Esophagus squamous epithelium (tissue), 5 donors: ENCODE measurements at places on chromosomes 4 and X.

GRCh38 chrX:23637187-23637586 lies 30.1 kb upstream of the PRDX4 start:
- no peak for DNase-seq

DNA sequence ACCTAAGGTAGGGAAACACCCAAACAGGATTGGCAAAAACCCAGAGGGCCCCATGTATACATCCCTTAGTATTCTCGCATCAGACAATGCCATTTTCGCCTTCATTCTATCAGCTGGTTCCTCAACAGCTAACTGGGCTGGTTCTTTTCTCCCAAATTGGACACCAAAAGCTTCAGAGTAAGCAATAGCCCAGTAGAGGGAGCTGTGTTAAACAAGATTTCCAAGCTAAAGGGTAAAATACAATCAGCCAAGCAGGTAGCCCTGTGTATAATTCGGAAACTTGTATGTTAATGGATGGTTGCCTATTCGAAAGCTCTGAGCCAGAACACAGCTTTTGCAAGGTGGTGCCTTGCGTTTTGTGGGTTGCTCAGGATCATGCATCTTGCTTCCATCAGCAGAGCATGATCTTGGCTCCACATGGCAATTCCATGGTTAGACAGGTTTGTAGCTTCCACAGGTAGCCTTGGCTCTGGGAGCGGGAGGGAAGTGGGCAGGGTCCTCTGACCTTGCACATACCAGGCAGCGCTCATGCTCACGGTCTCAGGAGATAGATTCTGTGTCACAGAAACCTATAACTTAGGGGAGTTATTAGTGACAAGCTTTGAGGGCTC lies 115.2 kb upstream of the LNX1 start:
- no peak for DNase-seq

- no peak for DNase-seq
Measured at GRCh38 chrX:72621163-72621562, 48.5 kb upstream of the HDAC8 start.

- no peak for DNase-seq
Measured at GRCh38 chrX:74234818-74235217, 69.2 kb upstream of the ZCCHC13 start.

GRCh38 chrX:16771483-16772398 lies 14.5 kb upstream of the TXLNG start:
- DNase-seq: no peak
